CD8-positive, alpha-beta T cell (primary cell): ENCODE measurements at places on chromosomes 7 and 10. TPM values are rescaled to one million over a fixed set of nuclear protein-coding genes. Genes with fewer than 3 reads are reported as not detected.

The PAPOLB gene
- not detected for total RNA-seq

The SDHAF3 gene
- 3.5 TPM for total RNA-seq

The CCDC172 gene
- total RNA-seq: not detected

GRCh38 chr10:75291805-75292204, 56.0 kb upstream of the COMTD1 start:
- DNase-seq: no peak

The RET gene
- not detected for total RNA-seq

DNA sequence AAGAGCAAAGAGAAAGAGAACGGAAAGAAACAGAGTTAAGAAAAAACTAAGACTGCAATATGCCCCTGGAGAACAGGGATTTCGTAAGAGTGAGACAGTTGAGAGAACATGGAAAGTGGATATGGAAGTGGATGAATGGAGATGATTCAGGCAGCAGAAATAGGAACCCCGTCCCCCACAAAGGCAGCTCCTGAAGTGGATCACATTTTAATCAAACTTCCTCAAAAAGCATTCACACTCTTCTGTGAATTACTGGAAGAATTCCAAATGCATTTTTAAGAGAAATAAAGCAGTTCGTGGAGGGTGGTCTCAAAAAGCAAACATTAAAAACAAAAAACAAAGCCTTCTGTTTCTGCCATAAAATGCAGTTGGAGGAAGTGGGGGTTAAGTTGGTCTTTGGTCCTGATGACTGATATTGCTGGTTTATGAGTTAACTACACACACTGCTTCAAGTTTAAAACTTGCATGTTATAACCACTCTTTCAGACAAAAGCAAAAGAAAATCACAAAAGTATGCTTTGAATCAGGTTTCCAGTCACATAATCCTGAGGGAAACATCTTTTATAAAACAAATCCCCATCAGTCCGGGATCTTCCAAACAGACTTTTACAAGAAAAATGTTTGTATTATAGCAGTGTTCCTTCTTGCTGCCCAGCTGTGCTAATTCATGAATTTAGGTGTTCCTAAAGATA, 214.3 kb downstream of the FANK1 start:
- DNase-seq: no peak

GRCh38 chr10:14953424-14954000, 384 bp downstream of the DCLRE1C start:
- DNase-seq: no peak

DNA sequence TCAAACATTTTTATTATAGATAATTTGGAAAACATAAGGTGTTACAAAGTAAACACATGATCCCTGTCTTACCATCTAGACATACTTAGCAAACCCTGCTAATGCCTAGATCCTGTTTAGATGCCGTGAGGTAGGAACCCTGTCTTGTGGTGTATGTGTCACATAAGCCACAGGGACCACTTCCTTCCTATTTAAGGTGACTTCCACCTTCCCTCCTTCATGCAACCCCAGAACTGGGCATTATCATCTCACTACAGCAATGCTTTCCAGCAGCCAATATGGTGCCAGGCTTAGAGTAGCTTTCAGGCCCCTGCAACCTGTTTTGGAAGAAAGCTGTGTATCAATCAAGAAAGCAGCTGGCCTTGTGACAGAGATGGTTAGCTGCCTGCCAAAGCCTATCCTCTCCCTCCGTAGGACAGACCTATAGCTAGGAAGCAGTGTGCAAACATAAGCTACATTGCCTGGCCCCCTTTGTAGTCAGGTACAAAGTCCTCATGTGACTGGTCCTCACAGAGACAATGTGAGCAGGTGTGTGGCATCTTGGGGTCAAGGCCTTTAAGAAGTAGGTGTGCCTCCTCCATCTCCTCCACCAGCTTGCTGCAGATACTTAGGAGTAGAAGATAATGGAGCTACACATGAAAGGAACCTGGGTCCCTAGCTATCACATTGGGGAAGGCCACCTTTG, 146.8 kb downstream of the SPAG6 start:
- no peak for DNase-seq

GRCh38 chr7:50303335-50304128, 984 bp upstream of the IKZF1 start:
- peak; percentile 38 for DNase-seq

DNA sequence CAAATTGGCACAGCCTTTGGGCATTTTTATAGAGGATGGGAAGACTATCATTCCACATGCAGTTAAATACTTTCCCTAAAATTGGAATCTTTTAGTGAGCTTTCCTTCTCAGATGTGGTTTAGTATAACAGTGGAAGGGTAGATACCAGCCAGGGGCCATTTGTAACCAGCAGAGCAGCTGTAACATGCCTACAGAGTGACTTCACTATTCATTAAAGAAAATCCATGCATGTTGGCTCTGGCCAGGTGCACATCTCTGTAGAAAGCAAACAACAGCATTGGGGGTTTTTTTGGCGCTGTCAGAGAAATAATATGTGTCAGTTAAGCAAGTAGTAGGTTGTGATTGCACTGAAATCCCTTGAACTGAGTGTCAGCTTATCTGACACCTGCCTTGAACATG, 115.6 kb downstream of the LHFPL3 start:
- DNase-seq: no peak

DNA sequence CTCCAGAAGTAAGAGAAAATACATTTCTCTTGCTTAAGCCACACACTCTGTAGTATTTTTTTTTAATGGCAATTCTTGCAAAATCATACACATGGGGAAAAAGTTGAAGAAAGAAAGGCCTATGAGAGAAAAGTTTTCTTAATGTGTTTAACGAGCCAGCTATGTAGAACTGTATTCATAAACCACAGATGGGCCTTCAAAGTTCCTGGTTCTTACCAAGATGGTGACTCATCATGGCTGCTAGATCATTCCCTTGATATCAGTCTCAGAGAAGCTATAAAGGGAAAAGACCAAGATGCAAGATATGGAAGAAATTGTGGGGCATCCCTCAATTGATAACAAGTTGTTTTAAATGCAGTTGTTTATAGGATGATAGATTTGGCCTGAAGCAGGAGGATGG, 992.7 kb upstream of the MBL2 start:
- no peak for DNase-seq

DNA sequence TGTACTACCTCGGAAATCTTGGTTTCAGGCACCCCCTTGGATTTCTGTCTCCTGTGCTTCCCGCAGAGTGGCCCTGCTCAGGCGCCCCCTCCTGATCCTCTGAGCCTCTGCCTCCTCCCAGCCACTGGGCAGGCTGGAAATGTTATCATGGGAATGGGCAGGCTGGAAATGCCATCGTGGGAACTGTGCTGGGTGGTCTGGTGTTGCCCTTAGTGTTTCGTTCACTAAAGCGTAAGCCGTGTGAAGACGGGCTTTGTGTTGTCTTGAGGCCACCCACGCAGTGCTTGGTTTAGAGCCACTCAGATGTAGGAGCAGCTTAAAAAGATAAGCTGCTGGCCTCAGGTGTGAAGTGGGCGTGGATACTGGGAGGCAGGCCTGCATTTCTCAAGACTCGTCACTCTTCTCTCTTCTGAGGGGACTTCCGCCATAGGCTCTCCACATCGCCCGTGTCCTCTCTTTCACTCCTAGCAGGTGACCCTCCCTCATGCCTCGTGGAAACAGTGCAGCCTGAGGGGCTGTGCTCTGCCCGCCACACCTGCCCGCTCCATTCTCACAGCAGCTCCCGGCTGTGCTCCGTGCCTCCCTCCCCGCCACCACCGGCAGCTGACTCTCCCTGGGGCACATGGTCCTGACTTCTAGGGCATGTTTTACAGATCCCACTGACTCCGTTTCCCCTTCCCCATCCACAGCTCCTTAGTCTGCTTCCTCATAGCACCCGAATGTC, 28.5 kb downstream of the PPP2R2D start:
- no peak for DNase-seq

- DNase-seq: no peak
These were observed 144.9 kb upstream of the FOXP2 start for GRCh38 chr7:114269714-114270113.

- DNase-seq: no peak
These were observed 76.8 kb upstream of the INSIG1 start for GRCh38 chr7:155220903-155221302.

GRCh38 chr7:39898867-39899266, 51.2 kb upstream of the CDK13 start:
- DNase-seq: no peak

GRCh38 chr7:45660201-45660900, 86.2 kb downstream of the ADCY1 start:
- no peak for DNase-seq

GRCh38 chr7:137846549-137846826, 286 bp downstream of the DGKI start:
- DNase-seq: peak; percentile 15

The RAPGEF5 gene
- 0.72 TPM for total RNA-seq

DNA sequence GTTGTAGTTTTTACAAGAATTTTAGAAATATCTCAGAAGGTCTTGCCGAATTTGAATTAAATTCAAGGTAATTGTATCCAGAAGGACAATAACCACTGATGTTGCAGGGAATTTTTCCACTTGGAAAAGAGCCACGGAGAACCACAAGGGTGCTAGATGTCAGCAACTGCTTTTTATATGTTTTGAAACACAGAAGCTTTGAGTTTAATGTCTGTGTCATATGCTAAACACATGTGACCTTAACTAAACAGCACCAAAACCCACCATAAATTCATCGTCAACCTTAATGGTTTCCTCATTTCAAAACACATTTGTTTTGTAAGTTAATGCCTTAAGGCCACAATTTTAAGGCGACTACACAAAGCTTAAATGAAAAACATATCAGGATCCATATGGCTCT, 106.9 kb downstream of the COL28A1 start:
- DNase-seq: no peak

The HDAC9 gene
- total RNA-seq: 0.89 TPM

DNA sequence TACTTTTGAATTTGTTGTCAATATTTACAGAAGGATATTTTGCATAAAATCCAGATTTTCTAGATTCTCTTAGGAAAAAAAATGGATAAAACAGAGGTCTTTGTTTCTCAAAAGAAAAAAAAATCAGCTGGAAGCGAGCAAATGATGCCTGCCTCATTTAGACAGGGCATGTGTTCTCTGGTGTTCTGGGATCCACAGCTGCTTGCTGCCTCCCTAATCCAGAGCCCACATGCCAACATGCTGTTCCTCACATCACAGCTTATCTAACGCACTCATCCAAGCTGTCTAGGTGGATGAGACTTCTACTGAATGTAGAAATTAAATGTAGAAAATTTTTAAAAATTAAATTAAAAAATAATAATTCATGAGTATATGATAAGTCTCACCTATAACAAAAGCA, 630.1 kb downstream of the SORCS1 start:
- no peak for DNase-seq

DNA sequence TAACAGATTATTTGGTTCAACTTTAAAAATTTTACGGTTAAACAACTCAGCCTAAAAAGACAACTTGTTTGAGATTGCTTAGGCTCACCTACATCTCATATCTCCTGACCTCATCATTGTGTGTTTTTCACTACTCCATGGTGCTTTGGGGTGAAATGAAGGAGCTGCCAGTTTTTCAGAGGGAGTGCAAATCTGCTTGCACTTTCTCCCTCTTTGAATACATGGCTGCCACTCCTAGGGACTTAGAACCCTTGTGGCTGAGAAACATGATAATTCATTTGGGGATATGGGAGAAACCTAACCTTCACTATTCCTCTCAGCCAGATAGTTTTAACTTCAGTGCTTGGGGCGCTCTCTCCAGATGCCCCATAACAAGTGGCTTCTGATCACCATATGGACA, 2.7 kb downstream of the CCSER2 start:
- DNase-seq: peak; percentile 25

DNA sequence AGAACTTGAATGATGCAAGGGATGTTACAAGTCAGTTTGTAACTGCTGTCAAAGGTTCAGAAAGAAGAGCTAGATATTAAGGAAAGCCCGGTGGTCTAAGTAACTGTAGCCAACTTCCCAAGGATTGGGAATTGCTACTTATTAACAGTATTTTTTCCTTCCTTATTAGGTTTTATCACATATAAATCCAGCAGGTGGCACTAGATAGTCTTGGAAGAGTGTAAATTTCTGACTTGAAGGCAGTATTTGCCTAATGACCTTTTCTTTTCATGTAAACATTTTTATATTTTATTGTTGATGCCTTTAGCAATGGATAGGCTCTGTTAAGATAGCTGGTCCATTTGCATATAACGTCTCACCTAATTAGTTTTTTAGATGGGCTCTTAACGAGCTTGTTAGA, 51.2 kb downstream of the ANLN start:
- DNase-seq: no peak

The MMRN2 gene
- total RNA-seq: not detected

GRCh38 chr10:1290071-1290471, 233.9 kb downstream of the WDR37 start:
- DNase-seq: no peak

DNA sequence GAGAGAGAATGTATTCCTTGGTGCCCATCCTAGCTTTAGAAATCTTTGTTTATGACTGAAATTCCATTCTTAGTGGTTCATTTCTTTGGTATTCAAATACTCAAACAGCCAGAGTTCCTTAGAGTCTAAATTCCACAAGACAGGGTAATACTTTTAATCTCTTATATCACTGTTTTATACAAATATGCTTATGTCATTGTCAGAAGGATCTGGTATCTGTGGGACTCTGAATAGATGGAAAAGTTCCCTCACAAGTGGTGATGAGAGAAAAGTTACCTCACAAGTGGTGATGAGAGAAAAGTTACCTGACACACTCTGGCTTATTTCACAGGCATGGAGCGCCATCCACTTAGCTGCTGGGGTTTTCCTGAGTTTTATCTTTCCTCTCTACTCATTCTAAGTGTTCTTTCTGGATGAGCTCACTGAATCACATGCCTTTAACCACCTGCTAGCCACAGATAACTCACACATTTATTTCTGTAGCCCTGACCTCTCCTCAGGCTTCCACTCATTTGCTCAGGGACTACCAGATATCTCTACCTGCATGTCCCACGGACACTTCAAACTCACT, 784.0 kb downstream of the SUGCT start:
- DNase-seq: no peak
